ENCODE measurements at places on chromosomes 3 and 15.

GRCh38 chr3:120425572-120426250 lies 25.1 kb downstream of the FSTL1 start:
- DNase-seq, result no peak

DNA sequence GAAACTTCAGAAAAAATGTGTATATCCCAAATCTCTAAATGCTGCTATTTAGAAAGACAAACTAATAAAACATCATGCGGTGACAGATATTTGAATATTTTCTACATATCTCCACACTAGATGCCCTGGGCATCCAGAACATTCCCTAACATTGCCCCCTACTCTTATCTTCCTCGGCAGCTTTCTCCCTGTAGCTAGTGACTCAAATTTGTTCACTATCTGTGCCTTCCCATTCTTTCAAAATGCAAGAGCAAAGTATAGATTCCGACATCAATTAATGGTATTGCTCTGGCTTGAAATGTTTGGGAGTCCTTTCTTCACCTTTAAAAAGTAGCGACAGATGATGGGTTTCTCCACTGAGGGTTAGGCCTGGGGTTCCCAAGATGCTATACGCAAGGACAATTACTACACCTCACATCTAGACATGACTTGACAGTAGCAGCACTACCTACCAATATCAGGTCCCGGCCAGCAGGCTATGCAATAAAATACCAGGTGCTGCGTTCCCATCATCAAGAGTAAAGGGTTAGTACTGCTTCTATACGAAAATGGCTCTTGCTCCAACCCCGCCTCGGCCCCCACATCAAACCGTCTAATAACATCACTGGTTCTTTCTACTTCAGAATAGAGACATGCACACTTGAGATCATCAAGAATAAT lies 631 bp downstream of the UBR1 start:
- DNase-seq, result no peak

- no peak for DNase-seq
Measured at GRCh38 chr3:126329927-126330725, 27.1 kb downstream of the KLF15 start.

GRCh38 chr3:124419303-124419702 lies 310.9 kb upstream of the UMPS start:
- DNase-seq, result no peak

DNA sequence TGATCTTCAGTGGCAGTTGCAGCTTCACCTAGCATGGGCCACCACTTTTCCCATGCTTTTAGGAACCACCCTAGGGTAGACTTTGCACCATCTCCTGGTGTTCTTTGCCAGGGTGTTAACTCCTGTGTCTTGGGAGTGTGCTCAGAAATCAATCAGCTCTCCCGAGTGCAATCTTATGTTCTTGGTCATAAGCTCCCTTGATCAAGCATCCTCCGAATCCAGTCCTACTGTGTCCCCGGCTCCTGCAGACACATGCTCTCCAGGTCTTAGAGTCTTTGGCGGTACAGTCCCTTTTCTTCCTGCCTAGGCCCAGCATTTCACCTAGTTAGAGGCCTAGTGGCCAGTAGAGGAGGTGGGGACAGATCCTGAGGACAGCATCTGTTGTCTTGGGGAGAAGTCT lies 74.7 kb upstream of the SYN2 start:
- DNase-seq, result no peak

- no peak for DNase-seq
Measured at GRCh38 chr3:159632128-159632527, 356.5 kb upstream of the IL12A start.

GRCh38 chr15:38617831-38618230 lies 53.2 kb upstream of the RASGRP1 start:
- DNase-seq, result no peak

Data from left renal pelvis (tissue), 4 donors.